ENCODE measurements at places on chromosomes 7 and 10. TPM values are rescaled to one million over a fixed set of nuclear protein-coding genes. Genes with fewer than 3 reads are reported as not detected.

TMEM176A gene
- total RNA-seq, result 48.2 TPM

DNA sequence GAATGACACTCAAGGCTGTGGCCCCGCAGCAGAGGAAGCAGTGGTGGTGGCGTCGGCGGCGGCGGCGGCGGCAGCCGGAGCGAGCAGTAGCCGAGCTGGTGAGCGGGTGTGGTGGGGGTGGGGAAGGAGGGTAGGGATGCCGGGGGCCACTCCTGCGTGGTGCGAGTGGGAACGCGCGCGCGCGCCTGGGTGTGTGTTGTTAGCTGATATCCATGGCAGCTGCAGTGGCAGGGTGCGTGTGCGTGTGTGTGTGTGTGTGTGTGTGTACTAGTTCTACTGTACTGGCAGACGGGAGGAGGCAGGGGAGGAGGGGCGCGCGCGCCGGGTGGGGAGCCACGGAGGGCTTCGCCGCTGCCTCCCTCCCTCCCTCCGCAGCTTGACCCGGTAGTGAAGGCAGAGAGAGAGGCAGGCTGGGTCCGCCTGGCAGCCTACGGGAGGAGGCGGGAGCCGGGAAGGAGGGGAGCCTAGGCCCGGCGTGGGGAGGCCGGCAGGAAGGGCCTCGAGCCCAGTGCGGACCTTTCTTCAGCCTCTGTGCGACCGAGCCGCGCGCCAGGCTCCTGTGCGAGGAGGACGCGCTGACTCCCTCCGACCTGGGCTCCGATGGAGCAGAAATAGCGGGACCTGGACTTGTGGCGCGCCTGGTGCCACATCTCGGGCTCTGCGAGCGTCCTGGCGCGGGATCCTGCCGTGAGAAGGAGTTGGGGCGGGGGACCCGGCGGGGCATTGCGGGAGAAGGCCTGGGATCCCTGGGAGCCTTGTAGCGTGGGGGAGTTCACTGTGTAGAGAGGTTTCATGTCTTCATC, at the start of gene MAGI2:
MAGI2 (minus strand) TSS at position 110 of the 803 bp plus-strand sequence. CDS start 347 bp downstream, outside the sequence.
- peak; percentile 87 for DNase-seq
- peak within 1 kb of the TSS; percentile 83 for H3K4me3 ChIP-seq
- H3K4me1 ChIP-seq, result no peaks in the 10 kb centered on the region
- H3K36me3 ChIP-seq, result no peaks in the 10 kb centered on the region
- peak within 1 kb of the TSS; percentile 94 for H3K27ac ChIP-seq
- no peaks in the 10 kb centered on the region for H3K27me3 ChIP-seq

- peaks cover 6% of the 10 kb centered on the region for H3K4me1 ChIP-seq
- H3K27ac ChIP-seq, result peak overlapping the region; percentile 16
- no peaks in the 10 kb centered on the region for H3K36me3 ChIP-seq
- no peak for DNase-seq
- H3K4me3 ChIP-seq, result no peak overlapping the region
Measured at GRCh38 chr10:87915989-87916388, 52.6 kb downstream of the PTEN start.

CCL24 gene
- not detected for total RNA-seq

GRCh38 chr7:52656098-52656497, 379.3 kb upstream of the POM121L12 start:
- H3K4me1 ChIP-seq, result no peaks in the 10 kb centered on the region
- peaks cover 3% of the 10 kb centered on the region for H3K36me3 ChIP-seq
- H3K27ac ChIP-seq, result no peak overlapping the region
- no peak for DNase-seq
- H3K4me3 ChIP-seq, result no peak overlapping the region

SRRM3 gene
- 5.0 TPM for total RNA-seq

DNA sequence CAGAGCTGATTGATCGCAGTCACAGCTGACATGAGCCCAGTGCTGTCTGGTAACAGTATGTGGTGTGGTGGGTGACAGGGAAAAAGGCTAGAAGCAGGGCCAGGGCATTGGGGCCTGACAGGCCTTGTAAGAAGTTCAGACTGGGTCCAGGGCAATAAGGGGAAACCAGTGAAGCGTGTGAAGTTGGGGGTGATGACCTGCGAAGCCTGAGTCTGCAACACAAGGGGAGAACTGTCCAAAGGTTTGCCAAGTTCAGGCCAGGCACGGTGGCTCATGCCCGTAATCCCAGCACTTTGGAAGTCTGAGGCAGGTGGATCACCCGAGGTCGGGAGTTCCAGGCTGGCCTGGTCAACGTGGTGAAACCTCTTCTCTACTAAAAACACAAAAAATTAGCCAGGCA, 983.9 kb upstream of the ZNF722 start:
- no peak for DNase-seq
- H3K4me1 ChIP-seq, result no peaks in the 10 kb centered on the region
- no peaks in the 10 kb centered on the region for H3K36me3 ChIP-seq
- H3K4me3 ChIP-seq, result no peak overlapping the region
- H3K27ac ChIP-seq, result no peak overlapping the region

CHCHD3 gene
- 43.5 TPM for total RNA-seq

DNA sequence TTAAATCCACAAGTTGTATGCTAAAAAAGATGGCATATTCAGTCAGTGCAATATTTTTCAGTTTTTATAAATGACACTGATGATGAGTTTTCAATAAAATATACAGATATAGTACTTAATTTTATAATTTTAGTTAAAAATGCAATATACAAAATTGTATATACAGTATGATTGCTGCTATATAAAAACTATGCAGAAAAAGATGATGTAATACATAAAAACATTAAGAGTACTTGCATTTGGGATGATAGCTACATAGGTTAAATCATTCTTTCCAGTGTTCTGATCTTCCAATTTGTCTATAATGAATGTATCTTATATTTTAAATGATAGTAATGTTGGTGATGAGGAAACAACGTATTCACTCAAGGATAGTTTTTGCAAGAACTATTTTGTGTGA, 92.0 kb upstream of the RPA3 start:
- no peaks in the 10 kb centered on the region for H3K27me3 ChIP-seq
- no peak overlapping the region for H3K4me3 ChIP-seq
- no peaks in the 10 kb centered on the region for H3K4me1 ChIP-seq
- DNase-seq, result no peak
- no peak overlapping the region for H3K27ac ChIP-seq
- H3K36me3 ChIP-seq, result no peaks in the 10 kb centered on the region

DNA sequence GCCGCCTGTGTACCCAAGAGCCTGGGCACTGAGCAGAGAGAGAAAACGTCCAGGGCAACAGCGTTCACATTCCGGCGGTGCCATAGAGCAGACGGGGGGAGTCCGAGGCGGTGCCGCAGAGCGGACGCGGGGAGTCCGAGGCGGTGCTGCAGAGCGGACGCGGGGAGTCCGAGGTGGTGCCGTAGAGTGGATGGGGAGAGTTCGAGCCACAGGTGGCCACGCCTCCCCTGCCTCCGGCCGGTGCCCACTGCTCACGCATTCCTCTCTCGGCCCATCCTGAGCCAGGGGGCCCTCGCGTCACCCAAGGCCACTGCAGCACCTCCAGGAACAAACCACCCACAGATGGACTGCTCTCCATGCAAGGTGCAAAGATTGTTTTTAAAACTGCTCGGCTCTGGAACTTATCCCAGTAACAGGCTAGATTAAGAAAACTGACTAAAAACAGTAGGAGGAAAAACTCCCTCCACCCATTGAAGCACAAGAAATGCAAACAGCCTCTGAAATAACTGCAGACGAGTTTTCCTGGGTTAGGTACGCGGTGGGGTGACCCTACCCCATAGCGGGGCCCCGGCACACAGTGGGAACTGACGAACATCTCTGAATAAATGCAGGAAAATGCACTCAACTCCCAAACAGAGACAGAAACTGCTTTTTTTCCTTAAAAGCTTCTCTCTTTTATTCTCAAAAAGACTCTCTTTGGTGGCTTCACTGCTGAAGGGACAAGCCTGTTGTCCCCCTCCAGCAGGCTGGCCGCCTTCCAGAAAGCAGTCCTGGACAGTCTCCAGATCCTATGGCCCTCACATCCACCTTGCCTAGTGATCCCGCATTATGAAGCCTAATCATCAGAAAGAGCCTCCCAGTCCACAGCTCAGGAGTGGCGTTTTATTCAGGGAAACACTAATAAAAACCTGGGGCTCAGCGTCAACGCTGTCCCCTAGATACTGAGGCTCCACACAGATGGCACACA, 55.9 kb downstream of the DIP2C start:
- H3K4me1 ChIP-seq, result no peaks in the 10 kb centered on the region
- H3K27ac ChIP-seq, result peak overlapping the region; percentile 18
- no peak for DNase-seq
- H3K27me3 ChIP-seq, result no peaks in the 10 kb centered on the region
- H3K36me3 ChIP-seq, result no peaks in the 10 kb centered on the region

GRCh38 chr7:4838626-4839334, 23.1 kb downstream of the PAPOLB start:
- H3K27ac ChIP-seq, result no peak overlapping the region
- DNase-seq, result no peak
- no peaks in the 10 kb centered on the region for H3K4me1 ChIP-seq
- no peaks in the 10 kb centered on the region for H3K36me3 ChIP-seq
- no peaks in the 10 kb centered on the region for H3K27me3 ChIP-seq
- H3K4me3 ChIP-seq, result no peak overlapping the region

DNA sequence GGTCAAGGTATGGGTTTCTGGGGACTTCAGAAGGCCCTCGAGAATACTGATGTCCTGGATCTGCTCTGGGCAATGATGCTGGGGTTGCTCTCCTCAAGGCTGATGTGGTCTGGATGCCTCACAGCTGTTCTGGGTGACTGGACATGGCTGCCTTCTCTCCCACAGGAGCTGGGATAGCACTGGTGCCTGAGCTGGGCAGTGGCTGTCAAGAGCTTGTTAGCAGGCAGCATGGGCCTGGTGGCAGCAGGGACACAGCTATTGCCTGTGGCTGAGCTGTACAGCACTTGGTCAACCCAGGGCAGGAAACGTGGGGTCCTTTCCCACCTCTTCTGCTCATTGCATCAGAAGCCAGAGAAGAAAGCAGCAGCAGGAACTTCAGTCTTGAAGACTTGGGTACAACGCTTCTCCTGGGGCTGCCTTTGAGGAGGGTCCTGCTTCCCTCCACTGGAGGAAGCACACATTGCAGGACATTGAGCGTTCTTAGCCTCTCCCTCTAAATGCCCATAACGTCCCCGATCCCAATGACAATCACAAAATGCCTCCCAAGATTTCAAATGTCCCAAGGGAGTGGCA, 13.0 kb downstream of the ADCYAP1R1 start:
- DNase-seq, result no peak
- H3K4me1 ChIP-seq, result no peaks in the 10 kb centered on the region
- no peak overlapping the region for H3K27ac ChIP-seq
- H3K36me3 ChIP-seq, result no peaks in the 10 kb centered on the region
- H3K27me3 ChIP-seq, result no peaks in the 10 kb centered on the region
- no peak overlapping the region for H3K4me3 ChIP-seq

GRCh38 chr10:2963889-2964631, 103.3 kb upstream of the PFKP start:
- H3K36me3 ChIP-seq, result no peaks in the 10 kb centered on the region
- H3K4me3 ChIP-seq, result no peak overlapping the region
- H3K27me3 ChIP-seq, result no peaks in the 10 kb centered on the region

- H3K4me1 ChIP-seq, result no peaks in the 10 kb centered on the region
- H3K27me3 ChIP-seq, result no peaks in the 10 kb centered on the region
- H3K36me3 ChIP-seq, result no peaks in the 10 kb centered on the region
- no peak overlapping the region for H3K27ac ChIP-seq
- H3K4me3 ChIP-seq, result no peak overlapping the region
Measured at GRCh38 chr7:46244757-46245156, 323.7 kb upstream of the IGFBP3 start.

GRCh38 chr10:71082960-71083715, 129.2 kb upstream of the UNC5B start:
- H3K4me3 ChIP-seq, result no peak overlapping the region
- no peak for DNase-seq
- no peak overlapping the region for H3K27ac ChIP-seq
- H3K36me3 ChIP-seq, result no peaks in the 10 kb centered on the region
- H3K4me1 ChIP-seq, result no peaks in the 10 kb centered on the region

DNA sequence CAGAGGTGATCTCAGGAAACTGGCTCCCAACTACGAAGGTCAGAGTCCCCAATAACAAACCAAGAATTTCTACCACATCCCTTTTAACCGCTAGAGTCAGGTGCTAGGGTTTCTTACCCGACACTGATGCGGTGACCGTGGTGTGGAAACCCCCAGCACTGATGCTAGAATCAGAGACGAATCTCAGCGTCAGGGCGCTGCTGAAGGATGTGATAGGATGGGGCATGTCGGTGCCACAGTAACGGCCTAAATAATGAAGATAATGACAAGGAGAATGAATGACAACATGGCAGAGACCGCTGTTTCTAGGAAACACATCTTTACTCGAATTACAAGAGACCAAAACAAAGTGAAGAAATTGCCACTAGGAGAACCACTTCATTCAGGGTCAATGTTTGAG, 131.1 kb upstream of the RSU1 start:
- H3K27me3 ChIP-seq, result no peaks in the 10 kb centered on the region
- DNase-seq, result no peak
- H3K4me3 ChIP-seq, result no peak overlapping the region
- H3K36me3 ChIP-seq, result no peaks in the 10 kb centered on the region
- no peak overlapping the region for H3K27ac ChIP-seq
- peaks cover 4% of the 10 kb centered on the region for H3K4me1 ChIP-seq

- peak overlapping the region; percentile 38 for H3K4me3 ChIP-seq
- H3K36me3 ChIP-seq, result no peaks in the 10 kb centered on the region
- no peaks in the 10 kb centered on the region for H3K27me3 ChIP-seq
- DNase-seq, result no peak
- peak overlapping the region; percentile 50 for H3K27ac ChIP-seq
Measured at GRCh38 chr7:4792537-4793126, 17.2 kb downstream of the AP5Z1 start.

- no peak overlapping the region for H3K4me3 ChIP-seq
- DNase-seq, result no peak
- H3K36me3 ChIP-seq, result no peaks in the 10 kb centered on the region
- no peaks in the 10 kb centered on the region for H3K4me1 ChIP-seq
- peaks cover 21% of the 10 kb centered on the region for H3K27me3 ChIP-seq
Measured at GRCh38 chr10:129973674-129974059, 9.6 kb upstream of the EBF3 start.

LIPJ gene
- 0.48 TPM for total RNA-seq

GRCh38 chr7:94250124-94250523, 144.6 kb upstream of the COL1A2 start:
- no peaks in the 10 kb centered on the region for H3K27me3 ChIP-seq
- H3K4me3 ChIP-seq, result no peak overlapping the region
- no peaks in the 10 kb centered on the region for H3K4me1 ChIP-seq
- no peaks in the 10 kb centered on the region for H3K36me3 ChIP-seq

PKD2L1 gene
- not detected for total RNA-seq

DNA sequence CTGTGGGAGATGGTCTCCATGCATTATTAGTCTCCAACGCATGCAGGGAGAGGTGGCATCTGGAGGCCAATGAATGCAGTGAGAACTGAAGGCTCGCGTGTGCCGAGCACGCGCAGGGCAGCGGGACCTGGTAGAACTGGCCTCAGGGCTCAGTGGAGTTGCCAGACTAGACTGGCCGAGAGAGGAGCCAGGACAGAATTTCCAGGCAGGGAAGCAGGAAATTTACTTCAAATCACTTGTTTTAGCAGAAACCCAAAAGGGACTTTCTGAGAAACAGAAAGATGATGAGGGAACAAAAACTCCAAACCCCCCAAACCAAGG, 311.0 kb upstream of the IMMP2L start:
- no peaks in the 10 kb centered on the region for H3K4me1 ChIP-seq
- DNase-seq, result no peak
- no peak overlapping the region for H3K4me3 ChIP-seq
- no peaks in the 10 kb centered on the region for H3K27me3 ChIP-seq
- H3K27ac ChIP-seq, result no peak overlapping the region
